Muscle of leg (tissue), 16 donors: ENCODE measurements at places on chromosomes 12 and 14. TPM values are rescaled to one million over a fixed set of nuclear protein-coding genes. Genes with fewer than 3 reads are reported as not detected.

The MGST1 gene
- 14.0 TPM for polyA plus RNA-seq

GRCh38 chr12:86367137-86367536 lies 110.9 kb upstream of the MGAT4C start:
- DNase-seq, result no peak

DNA sequence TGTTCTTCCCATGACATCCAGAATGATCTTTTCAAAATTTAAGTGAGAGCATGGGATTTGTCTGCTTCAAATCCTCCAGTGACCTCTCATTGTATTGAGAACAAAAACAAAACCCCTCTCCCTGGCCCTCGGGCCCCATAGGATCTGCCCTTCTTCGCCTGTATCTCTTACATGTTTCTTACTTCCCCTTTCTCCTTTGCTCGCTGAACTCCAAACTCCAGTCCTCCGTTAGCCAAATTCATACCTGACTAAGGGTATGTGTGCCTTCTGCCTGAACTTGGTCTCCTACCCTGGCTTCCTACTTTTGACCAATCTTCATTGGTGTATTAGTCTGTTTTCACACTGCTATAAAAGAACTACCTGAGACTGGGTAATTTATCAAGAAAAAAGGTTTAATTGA lies 13.2 kb upstream of the TSPAN11 start:
- no peak for DNase-seq

DNA sequence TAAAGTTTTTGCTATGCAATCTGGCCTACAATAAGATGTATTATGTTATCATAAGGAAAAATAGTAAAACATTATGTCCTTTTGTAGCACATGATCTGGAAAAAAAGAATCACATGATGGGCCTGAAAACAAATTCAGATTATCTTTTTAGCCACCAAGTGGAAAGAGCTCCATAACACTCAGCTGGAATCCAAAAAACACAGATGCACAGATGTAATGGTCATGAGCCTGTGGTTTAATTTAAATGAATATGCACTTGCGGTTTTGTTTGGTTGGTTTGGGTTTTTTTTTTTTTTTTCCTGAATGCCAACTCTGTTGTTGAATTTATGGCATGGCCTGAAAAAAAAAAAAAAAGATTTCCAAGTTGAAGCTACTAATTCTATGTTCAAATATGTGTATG lies 4.1 kb downstream of the KCNC2 start:
- no peak for DNase-seq

DNA sequence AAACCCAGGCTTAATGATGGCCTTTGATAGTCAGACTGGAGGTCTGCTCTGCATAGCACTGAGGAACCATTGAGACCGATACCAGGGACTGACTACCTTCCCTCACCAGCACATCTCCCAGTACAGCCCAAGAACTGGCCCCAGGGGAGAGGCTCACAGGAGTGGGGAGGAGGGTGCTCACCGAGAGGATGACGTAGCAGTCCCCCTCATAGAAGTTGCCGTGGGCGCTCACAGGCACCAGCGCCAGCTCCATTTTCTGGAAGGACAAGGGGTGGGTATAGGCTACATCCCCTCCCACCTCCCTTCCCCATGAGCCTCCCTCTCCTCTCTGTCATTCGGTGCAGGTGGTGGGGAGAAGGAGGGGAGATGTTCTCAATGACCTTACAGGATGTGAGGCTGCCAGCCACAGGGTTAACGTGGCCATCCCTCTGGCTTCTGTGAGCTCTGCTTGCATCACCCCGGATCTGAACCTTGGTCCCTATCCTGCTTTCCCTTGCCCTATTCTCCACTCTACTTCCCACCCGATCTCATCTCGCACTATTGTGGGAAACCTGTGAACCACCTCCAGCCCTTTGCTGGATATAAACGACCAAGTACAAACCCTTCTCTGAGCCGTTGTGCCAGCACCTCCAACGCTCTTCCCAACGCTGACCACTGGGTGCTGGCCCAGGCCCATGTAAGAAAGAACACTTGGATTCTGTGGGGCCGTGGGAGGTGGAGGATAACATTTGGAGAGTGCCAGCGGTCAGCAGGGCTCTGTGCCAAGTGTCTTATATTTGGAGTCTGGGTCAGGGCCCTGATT lies 4.4 kb downstream of the AVIL start:
- DNase-seq, result peak; percentile 51

- DNase-seq, result no peak
These were observed 339.0 kb downstream of the RMST start for GRCh38 chr12:97801471-97802059.

DNA sequence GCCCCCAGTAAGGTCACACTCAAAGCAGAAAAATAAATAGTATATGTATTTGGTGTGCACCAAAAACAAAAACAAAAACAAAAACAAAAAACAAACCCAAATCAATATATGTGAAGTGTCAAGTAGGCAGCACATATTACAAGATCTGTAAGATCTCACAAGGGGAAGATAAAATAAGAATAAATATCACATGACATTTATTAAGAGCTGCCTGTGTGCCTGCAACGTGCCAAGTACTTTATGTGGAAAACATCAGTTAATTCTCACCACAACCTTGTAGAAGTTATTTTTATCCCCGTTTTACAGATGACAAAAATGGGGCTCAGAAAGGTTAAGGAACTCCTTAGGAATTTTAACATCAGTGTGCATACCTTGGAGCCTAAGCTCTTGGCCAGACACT lies 26.6 kb downstream of the TRIM9 start:
- DNase-seq, result no peak
